ENCODE measurements at places on chromosomes 12 and 14.

DNA sequence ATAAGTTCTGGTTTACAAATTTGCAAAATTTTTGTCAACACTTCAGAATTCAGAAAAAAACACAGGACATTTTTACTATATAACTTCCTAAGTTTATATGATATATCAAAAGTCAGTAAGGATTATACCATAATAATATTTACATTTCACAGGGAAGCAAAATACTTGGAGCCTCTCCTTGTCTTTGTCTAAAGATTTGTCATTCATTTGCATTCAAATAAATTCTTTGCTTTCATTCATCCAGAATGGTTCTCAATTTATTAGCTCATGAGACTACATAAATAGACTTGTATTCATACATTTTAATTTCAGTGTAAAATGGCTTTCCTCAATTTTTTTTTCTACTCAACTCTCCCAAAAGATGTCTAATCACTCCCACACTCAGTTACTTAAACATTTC is 96.4 kb downstream of the SLC38A6 start:
- DNase-seq, result no peak

GRCh38 chr12:26276709-26277108 is 81.3 kb downstream of the SSPN start:
- no peak for DNase-seq

DNA sequence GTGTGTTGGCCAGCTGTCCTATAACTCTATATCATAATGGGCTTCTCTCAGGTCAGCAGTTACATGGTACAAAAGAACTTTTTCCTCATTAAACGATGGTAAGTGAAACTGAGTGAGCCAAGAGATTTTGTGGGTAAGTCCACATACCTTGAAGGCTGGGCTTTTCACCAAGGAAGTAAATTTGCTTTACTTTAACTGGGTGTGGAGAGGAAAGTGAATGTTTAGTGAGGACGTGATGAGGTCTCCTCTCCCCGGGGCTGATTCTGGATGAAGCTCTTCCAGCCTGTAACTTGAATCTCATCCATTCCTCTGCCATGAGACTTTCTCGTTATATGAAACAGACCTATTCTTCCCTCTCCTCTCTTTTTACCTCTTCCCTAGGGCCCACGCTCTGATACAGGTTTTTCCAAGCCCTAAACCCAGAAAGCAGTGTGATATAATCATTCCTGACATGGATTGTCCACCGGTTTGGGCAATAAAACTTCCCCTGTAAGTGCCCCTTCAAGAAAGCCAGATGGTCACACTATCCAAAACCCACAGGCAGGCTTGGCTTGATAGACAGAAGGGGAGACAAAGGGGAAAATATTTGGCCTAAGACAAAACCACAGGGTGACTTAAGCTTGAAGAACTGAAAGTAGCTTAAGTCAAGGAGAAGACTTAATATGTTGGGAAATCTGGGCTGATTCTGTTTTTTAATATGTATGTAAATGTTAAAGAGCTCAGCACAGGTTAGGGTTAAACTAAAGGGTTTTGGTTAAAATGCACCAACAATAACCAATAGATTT is 50.3 kb downstream of the CIT start:
- DNase-seq, result no peak

DNA sequence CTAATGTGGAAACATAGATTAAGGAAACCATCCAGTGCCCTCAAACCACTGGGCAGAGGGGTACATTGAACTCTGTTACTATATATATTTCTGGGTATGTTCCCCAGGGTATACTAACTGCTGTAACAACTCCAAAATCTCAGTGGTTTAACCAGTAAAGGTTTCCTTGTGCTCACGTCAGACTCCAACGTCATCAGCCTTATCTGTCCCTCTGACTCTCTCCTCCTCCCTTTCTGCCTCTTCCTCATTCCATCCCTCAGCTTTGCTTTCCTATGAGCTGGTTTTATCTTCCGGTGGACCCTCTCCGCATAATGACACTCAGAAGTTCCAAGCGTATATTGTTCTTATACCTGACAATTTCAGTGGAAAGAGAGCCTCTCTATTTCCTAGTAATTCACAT is 21.2 kb upstream of the SMCO2 start:
- DNase-seq, result no peak

- DNase-seq, result no peak
Observed at GRCh38 chr14:71163842-71164629, 256.8 kb downstream of the PCNX1 start.

Data from T47D (cell line).